Stimulated activated CD8-positive, alpha-beta memory T cell treated with anti-CD3 and anti-CD28 coated beads, Interleukin-2, amount 100 ng/mL, for 1 hour (primary cell): ENCODE measurements at places on chromosomes 7 and 10.

GRCh38 chr7:68576366-68576765 is 1021.9 kb upstream of the AUTS2 start:
- no peak for DNase-seq

DNA sequence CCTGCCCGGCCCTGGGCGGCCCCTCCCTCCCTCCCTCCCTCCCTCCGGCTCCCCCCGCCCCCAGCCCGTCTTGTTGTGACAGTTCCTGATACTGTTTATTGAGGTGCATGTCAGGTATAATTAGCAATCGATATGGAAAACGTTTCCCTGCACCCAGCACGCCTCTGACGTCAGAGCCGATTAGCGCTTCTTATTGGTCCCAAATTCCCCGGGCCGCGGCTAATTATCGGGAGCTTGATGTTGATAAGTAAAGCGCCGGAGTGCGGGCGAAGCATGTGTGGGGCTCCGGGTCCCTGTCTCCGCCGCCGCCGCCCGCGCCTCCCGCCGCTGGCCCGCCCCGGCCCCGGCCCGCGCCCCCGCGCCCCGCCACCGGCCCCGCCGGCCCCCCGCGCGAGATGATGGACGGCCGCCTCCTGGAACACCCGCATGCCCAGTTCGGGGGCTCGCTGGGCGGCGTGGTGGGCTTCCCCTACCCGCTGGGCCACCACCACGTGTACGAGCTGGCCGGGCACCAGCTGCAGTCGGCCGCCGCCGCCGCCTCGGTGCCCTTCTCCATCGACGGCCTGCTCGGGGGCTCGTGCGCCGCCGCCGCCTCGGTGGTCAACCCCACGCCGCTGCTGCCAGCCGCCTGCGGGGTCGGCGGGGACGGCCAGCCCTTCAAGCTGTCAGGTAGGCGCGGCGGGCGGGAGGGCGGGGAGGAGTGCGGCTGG is at the start of gene UNCX:
Gene UNCX (plus strand): TSS at position 250 of the 710 bp plus-strand sequence. CDS start 146 bp downstream, at position 396.
- no peak for DNase-seq

- DNase-seq = no peak
These were observed 124.2 kb downstream of the ARHGAP22 start for GRCh38 chr10:48480397-48481374.

DNA sequence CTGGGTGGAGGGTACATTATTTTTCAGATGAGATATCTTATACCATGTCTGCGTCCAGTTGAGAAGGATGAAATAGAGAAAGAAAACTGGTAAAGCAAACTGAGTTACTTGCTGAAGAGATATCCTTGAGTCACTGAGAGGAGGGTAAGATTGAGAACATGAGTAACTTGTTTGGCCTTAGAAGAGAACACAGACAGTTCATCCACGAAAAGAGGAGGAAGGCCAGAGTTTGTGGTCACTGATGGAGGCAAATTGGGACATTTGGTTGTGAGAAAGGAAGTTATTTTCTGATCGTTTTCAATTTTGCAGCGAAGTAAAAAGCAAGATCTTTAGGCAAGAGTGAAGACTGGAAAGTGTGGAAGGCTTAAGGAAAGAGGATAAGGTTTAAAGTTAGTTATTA is 15.6 kb downstream of the MBL2 start:
- DNase-seq = no peak

GRCh38 chr10:52129410-52130178 is 184.5 kb upstream of the DKK1 start:
- DNase-seq = no peak

GRCh38 chr10:46560381-46560780 is 3.9 kb upstream of the GPRIN2 start:
- DNase-seq = no peak

DNA sequence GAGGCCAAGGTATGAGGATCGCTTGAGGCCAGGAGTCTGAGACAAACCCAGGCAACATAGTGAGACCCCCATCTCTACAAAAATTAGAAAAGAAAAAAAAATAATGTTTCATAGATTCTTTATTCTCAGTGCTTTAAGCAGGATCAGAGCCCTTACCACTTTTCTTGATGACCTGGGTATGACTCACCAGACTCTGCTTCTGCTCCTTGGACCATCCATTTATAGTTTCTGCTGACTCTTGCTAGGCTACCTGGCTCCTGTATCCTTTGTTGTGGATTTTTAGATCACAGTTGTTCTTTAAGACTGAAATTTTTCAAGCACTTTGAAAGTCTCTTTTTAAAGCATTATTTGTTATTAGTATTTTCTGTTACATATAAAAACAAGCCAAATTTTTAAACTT is 411.1 kb downstream of the GFRA1 start:
- no peak for DNase-seq

DNA sequence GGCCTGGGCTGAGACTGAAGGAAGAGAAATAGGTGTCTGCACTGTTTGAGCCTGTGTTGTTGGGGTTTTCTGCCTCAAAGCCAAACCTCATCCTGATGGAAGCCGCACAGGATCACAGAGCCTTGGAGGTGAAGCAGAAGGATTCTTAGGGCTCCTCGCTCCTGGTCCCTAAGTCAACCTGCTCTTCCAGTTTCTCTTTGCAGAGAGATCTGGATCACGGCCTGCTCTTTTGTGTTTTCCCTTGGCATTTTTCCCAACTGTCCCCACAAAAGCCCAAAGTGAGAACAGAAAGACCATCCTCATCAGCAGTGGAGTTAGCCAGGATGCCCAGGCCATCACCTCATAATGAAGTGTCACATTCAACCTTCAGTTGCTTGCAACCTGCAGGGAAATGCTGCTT is 20.3 kb upstream of the PPIA start:
- DNase-seq = no peak

DNA sequence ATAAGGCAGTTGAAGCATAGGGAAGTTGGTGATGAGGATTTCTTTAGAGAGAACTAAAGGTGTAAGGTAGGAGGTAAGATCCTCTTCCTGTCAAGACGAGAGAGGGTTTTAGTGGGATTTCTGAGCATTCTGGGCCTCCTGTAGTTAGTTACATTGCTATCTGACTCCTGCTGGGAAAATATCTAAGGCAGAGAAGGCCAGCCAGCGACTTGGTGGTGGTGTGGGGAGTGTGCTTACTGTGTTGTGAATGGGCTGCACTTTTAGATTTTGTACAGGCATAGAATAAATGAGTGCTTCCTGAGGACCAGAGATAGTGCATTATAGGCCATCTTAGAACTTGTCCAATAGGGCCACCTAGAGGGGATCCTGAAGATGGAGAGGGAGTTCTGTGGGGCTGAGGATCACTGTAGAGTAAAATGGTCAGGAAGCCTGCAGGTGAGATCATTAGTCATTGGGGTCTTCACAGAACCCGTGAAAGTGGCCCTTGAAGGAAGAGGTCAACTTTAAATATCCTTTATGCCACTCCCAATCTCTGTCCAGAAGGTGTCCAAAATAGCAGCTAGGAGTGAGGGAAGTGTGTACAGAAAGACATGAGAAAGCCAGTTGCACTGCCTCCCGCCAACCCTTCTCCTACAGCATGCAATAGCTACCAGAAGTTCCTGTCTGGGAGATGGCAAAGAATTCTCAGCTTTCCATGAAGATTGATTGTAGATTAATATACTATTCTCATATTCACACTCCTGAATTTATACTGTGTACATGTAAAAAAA is 266.6 kb downstream of the POLR1F start:
- DNase-seq = no peak

GRCh38 chr7:138756591-138757242 is 41.1 kb upstream of the TMEM213 start:
- DNase-seq = no peak

DNA sequence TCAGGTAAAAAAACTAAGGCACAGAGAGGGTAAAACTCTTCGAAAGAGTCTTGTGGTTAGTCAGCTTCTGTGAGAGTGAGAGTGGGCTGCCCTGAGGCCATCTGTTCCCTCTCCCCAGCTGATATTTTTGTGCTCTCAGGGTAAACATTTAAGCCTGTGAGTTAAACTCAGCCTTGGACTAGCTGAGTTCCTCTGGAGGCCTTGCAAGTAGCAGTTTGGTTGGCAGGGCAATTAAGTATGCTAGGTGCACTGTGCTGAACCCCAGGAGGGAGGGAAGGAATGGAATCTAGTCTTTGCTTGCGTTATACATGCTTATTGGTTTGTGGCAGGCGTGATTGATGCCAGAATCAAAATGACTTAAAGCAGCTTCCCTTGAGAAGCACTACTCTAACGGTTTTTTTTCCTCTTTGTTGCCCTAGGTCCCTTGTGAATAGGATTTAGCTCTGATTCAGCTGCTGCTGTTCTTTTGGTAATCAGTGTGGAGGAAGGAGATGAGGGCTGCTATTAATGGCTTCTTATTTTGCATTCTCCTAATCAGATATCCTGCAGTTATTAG is 140.2 kb downstream of the AUTS2 start:
- no peak for DNase-seq
